Activated naive CD8-positive, alpha-beta T cell treated with anti-CD3 and anti-CD28 coated beads for 36 hours (primary cell): ENCODE measurements at places on chromosomes 3 and 15. TPM values are rescaled to one million over a fixed set of nuclear protein-coding genes. Genes with fewer than 3 reads are reported as not detected.
A peak's percentile ranks its signal among the peaks of the same experiment; 100 is the strongest.

GRCh38 chr3:143581972-143582722 is 266.1 kb downstream of the SLC9A9 start:
- no peak for DNase-seq

DNA sequence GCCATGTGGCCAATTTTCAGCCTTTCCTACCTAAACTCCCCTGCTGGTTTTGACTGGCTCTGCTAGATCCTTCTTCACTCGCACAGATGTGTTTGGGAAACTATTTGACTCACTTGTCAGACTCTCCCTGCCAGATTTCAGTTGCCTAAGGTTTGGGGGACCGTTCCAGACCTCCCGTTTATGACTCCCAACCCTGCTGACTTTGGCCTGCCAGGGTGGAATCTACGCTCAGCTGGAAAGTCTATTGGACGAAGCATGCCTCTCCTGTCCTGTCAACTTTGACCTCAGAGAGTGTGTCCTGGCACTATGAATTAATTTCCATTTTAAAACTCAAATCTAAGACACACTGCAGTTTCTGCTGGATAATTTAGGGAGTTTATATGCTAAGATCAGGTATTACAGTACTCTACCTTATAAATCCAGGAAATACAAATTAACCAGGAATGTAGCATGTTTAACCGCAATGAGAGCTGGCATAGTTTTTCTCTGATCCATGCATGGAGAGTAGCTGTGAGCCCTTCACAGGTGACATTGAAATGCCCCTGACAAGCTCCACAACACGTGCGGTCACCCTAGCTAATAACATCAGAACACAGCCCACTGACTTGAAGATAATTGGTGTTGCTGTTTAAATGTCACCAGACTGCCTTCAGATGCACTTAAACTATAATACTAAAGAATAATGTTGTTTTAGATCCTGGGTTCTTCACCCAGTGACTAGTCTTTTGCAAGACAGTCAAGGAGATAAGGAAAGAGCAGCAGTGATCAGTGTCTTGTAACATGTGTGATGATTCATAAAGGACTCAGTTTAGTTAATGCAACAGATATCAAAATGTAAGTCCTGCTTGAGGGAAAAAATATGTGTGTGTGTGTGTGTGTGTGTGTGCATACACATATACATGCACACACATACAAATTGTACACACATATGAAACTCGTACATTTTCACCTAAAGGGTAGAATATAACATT is 223.0 kb upstream of the MCTP2 start:
- DNase-seq: no peak

DNA sequence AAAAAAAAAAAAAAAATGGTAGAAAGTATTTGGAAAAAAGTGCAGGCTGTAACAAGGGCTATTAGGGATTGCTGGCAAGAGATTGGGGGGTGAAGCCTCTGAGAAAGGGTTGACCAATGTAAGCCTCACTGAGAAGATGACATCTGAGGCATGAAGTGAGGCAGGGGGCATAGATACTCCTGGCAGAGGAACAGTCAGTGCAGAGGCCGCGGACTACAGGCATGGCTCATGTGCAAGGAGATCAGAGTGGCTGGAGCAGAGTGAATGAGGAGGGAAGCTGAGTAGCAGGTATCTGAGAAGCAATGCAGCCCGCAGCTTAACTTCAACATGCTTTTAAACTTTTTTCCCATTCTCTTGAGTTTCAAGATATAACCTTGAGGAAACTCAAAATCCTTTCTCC is 5.4 kb downstream of the FBXL22 start:
- no peak for DNase-seq

DNA sequence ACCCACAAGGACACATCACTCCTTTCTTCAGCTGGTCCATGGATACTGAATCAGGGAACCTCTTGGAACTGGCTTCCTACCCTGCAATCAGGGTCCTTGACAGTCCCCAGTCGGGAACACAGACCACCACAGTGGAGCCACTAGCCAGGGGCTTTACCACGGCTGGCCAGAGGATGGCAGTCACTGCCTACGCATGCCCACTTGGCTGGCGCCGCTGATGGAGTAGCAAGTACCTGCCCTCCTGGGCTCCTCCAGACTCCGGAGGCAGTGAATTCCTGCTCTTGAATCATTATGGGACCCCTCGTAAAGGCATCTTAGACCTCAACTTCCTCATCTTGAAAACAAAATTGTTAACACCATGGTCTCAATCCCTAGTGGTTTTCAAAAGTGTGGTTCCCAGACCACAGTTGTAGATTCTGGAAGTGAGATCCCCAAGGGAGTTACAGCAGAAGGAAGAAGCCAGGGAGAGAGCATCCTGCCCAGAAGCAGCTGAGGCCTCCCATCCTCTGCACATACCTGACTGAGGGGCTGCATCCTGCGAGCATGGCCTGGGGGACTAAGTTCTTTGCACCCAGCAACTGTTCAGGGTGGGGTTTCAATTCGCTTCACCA is 9.1 kb upstream of the SKIC8 start:
- peak; percentile 70 for DNase-seq

DNA sequence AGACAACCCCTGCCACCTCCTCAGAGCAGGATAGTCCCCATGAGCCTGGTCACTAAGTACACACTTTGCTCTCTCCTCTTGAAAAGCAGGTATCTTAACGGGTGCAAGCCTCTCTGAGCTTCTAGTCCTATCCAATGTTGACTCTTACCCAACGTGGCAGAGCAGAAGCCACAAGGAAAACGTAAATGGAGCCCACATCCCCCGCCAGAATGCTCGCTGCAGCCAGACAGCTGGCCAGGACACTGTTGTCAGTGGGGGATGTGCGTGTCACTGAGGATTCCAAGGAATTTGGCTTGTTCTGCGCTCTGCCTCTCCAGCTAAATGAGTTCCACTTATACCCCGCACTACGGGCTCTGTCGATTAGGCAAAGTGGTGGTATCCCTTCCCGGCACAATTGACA is 67.8 kb upstream of the IGF1R start:
- DNase-seq: no peak

DNA sequence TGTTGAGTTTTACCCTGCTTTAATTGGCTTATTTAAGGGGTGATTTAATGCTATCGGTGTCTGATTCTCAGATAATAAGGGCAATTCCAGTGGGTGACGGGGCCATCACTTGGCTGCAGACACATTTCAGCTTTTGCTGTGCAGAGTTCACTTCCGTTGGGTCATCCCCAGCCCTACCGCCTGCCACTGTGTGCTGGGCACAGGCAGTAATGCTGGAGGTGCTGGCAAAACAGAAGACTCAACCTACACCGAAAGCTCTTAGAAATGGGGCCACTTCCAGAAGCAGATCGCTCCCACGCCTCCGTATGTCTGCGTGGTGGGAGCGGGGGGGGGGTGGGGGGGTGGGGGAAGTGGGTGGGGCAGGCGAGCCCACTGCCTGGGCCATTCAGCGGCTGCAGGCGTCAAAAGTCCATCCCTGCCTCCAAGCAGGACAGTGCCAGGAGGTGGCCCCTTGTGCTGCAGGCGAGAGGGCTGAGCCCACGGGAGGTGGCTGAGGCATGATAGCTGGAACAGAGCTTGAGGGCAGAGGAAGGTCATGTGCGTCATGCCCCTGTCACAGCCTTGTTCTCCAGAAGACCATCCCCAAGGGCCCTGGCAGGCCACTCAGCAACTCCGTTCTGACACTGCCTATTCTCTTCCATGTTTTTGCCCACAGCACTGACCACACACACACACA is 128.3 kb downstream of the ATP10A start:
- DNase-seq: no peak

DNA sequence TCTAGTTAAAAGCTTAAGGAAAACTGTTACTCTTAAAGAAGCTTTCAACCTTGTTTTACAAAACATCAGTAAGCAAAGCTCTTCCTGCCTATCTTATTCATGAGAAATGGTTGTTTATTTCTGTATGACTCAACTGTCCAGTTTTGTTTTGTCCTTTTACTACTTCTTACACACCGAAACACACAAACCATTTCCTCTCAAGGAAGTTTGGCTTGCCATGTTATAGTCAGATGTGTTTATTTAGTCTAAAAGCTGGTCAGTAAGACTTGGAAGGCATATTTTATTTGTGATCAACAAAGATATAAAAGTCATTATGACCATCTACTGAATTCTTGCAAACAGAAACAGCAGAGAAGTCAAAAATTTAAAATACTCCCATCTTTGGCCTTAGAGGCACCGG is 53.2 kb upstream of the RBSN start:
- DNase-seq: no peak

GRCh38 chr15:69666441-69666882 is 213.8 kb downstream of the RPLP1 start:
- peak; percentile 38 for DNase-seq

- DNase-seq: no peak
Measured at GRCh38 chr3:197959500-197959890, 522 bp upstream of the LMLN start.

GRCh38 chr3:4416427-4416945 is 50.6 kb downstream of the SUMF1 start:
- DNase-seq: no peak

DNA sequence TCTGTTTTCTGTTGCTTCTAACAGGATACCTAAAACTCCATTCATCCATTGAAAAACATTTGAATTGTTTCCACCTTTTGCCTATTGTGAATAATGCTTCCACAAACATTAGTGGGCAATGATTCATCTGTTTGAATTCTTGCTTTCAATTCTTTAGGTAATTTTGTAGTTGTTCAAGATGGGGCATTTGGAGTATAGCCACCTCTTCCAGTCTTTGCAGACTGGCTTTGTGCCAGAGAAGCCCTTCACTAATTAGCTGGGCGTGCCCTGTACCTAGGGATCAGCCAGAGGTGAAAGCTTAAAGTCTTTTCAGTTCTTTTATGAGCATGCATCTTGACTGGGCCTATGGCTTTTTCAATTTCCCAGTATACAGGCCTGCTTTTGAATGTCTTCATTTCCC is 10.9 kb downstream of the RTP1 start:
- no peak for DNase-seq

Gene LRRC15
- total RNA-seq: not detected

Gene PLOD2
- total RNA-seq: 1.2 TPM

Gene PPP4R2
- 99.3 TPM for total RNA-seq

Gene CPNE9
- not detected for total RNA-seq

Gene CCR8
- not detected for total RNA-seq

Gene CLDN16
- total RNA-seq: not detected

Gene GREM1
- total RNA-seq: not detected

Gene CP
- total RNA-seq: not detected

Gene GLDN
- total RNA-seq: not detected

Gene ARF4
- 67.4 TPM for total RNA-seq
